Right forelimb (tissue), 1 donor: ENCODE measurements at places on chromosomes 12 and 14.

DNA sequence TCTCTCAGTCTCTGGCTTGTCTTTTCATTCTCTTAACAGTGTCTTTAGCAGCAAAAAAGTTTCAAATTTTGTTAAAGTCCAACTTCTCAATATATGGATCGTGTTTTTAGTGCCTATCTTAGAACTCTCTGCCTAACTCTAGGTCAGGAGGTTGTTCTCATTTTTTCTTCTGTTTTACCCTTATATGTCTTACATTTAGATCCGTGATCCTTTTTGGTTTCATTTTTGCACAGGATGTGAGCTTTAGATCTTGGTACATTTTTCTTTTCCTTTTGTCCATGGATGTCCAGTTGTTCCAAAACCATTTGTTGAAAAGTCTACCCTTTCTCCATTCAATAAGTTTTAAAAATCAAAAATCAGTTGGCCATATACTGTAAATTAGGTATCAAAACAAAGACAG, 6.8 kb downstream of the VRK1 start:
- no peak for DNase-seq

GRCh38 chr14:93978735-93979134, 2.4 kb upstream of the ASB2 start:
- no peak for DNase-seq

DNA sequence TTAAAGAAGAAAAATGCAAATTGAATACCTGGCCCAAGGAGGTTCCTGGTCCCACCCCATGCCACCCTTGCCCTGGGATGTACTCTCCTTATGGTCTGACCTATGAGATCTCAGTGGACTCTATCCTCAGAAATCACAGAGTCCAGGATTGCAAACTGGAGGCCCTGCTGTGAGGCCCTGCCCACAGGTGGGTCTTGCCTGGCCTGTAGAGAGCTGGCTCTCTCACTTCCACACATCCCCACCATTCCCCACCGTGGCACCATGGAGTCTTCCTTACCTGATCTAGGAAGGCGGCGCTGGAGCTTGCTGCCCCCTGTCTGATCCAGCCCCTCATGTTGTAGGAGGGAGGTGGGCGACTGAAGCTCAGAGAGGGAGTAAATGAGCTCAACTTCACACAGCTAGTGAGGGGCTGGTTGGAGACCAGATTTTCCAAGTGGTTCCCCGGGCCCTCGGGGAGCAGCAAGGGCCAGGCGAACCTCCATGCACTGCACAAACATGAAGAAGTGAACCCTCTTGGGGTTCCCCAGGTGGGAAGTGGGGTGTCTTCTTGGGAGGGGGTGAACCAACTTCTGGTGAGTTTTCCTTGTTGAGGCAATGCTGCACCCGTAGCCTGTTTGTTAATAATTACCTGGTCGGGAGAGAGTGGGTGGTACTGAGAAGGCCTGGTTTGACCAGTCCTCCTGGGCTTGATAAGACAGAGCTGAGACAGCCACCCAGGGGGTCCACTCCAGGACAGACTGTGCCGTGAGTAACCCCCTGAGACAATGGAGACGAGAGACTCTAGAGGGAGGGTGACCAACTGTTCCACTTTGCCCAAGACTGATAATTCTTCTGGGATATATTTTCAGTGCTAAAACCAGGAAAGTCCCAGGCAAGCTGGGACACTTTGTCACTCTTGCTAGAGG, at the start of gene SERPINA4:
TSS of gene SERPINA4 (plus strand) at position 692 of the 905 bp plus-strand sequence. CDS start 2,041 bp downstream, outside the sequence.
- peak; percentile 10 for DNase-seq

GRCh38 chr14:51552275-51552674, 99.4 kb upstream of the FRMD6 start:
- DNase-seq, result no peak

DNA sequence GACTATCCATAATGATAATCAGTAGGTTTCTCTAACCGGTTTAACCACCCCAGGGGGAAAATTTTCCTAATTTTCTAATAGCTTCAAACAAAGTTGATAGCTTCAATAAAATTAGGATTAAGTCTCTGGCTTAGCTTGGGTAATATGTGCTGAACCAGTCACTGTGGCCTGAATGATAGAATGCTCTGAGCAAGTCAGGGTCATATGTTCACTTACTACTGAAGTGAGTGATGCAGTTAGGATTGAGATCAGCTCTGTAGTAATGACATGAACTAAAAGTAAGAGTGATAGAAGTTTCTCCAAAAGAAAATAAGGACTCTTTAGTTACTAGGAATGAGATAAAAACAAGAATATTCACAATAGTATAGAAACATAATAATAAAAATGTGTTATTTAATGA, 32.6 kb downstream of the ETNK1 start:
- no peak for DNase-seq

- no peak for DNase-seq
These were observed 796.4 kb downstream of the MED13L start for GRCh38 chr12:115481141-115481540.

DNA sequence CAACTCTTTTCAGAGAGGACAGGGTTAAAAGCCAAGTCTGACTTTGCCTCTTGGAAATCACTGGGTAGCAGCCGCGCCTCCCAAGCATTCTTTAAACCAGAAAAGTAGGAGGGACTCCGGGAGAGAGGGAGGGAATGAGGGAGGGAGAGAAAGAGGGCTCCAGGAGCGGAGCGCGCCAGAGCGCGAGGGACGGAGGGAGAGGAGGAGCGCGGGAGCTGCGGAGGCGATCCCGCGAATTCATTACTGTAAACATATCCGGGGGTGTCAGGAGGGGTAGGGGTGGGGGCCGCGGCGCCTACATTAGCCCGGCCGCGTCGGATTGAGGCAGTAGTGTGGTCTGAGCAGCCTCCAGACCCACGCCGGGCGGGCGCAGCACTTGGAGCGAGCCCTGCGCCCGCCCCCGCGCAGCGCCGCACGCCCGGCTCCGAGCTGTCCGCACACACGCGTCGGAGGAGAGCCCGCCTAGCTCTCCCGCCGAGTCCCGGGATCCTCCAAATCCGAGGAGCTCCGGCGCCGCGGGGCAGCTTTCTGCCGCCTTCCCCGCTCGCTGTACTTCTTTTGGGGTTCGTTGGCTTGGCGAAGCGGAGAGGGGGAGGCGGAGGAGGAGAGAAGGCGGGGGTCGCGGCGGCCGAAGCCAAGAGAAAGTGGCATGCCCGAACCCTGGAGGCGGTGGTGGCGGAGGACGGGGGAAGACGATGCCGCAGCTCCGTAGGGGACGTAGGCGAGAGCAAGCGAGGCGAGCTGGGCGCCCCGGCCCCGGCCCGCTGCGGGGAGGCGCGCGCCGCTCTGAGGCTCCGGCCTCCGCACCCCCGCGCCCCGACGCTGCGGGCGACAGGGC, 3.3 kb downstream of the FLRT2 start:
- peak; percentile 88 for DNase-seq

- peak; percentile 88 for DNase-seq
These were observed 3.9 kb downstream of the DDN start for GRCh38 chr12:48995086-48995879.

- no peak for DNase-seq
These were observed 3.5 kb upstream of the KLC1 start for GRCh38 chr14:103625356-103626095.

GRCh38 chr12:47896633-47897032, 8.2 kb downstream of the VDR start:
- DNase-seq, result no peak
